ENCODE measurements at places on chromosomes 2 and 18.
A peak's percentile ranks its signal among the peaks of the same experiment; 100 is the strongest.

DNA sequence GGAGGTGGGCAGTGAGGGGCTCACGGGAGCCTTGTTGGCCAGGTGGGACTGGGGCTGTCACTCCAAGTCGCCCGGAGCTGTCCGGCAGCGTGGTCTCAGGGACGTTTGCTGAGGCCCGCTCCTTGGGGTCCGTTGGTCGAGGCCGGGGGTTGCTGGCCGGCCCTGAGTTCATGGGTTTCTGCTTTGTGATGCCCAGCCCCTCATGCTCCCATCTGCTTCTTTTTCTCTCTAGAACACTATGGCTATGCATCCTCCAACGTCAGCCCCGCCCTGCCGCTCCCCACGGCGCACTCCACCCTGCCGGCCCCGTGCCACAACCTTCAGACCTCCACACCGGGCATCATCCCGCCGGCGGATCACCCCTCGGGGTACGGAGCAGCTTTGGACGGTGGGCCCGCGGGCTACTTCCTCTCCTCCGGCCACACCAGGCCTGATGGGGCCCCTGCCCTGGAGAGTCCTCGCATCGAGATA lies 14.5 kb downstream of the NFATC1 start:
- DNase-seq, result no peak

- no peak for DNase-seq
Measured at GRCh38 chr18:73752546-73752945, 395.1 kb downstream of the FBXO15 start.

- no peak for DNase-seq
Measured at GRCh38 chr2:148978026-148978685, 60.3 kb upstream of the LYPD6B start.

GRCh38 chr2:209380293-209380692 lies 43.6 kb upstream of the MAP2 start:
- peak; percentile 43 for DNase-seq

GRCh38 chr2:144404586-144405314 lies 115.2 kb downstream of the ZEB2 start:
- no peak for DNase-seq

DNA sequence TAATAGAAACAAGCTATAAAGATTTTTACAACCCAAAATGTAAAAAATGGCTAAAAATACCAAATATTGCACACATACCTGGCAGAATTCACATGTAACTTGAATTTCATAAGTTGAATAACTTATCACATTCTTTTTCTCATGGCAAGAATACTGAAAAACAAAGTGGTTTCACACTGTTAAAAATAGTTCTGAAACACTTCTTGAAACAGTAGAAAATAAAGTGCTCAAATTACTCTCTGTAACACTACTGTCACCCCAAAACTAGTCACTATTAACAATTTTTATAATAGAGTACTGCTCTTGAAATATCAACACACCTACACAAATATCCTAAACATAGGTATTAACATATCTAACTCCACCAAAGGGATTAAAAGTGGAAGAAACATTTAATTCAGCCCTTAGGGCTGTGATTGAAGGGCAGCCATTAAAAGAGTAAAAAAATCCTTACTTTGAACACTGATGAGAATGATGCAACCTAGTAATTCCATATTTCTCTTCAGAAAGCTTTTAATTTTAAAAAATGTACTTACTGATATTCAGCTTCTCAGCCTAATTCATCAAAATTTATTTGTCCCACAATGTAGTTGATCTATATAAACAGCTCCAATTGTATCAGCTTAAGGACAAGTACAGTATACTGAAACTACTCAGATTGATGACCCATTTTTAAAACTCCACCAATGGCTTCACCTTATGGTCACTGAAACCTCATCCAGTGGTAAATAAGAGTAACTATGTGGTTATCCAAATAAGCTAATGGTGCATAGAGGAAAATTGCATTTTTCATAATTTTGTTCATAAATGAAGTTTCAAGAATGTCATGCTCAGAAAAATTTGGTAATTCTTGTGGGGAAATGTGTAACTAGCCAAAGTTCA lies 31.4 kb downstream of the ATF2 start:
- no peak for DNase-seq

DNA sequence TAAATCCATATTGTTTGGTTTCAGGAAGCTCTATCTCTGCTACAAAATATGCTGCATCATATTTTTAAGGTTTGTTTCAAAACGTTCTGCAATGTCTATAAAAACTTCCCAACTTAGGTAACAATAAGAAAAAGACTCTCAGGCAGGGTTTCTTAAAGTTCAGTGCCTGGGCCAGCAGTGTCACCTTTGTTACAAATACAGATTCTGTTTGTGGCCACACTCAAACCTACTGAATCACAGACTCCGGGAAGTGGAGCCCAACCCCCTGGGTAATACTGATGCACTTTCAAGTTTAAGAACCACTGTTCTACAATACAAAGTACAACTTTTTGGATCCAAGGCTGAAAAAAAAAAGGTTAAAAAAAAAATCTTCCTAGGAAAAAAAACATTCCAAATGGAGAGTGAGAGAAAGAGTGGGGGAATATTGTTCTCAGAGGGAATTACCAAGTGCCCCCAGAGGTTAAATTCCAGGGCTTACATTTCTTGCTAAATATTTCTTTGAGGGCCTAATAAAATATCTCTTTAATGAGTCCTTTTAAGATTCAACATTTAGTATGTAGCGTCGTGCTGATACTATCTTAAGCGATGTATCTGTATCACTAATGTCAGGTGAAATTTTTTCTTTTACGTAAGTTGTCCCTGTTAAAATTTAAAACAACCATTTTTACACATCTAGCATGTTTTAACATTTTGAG lies 476.7 kb downstream of the TXNL1 start:
- no peak for DNase-seq

DNA sequence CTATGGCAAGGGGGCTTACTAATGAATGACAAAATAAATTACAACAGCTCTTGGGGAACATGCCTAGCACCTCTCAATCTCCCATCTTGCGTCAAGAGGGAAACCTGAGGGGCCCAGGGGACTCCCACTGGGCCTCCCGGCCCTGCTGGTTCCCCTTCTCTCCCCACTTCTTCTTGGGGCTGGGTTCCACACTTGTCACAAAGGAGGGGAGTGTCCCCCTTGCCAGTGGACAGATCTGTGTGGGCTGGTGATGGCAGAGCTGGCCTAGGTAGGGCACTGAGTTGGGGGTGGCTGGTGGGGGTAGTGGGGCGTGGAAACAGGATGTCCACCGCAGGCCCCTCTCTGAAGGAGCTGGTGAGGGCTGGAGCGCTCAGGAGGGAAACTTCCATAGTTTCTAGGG lies 184.0 kb upstream of the HAAO start:
- no peak for DNase-seq

GRCh38 chr2:202014318-202014717 lies 19.3 kb upstream of the FZD7 start:
- DNase-seq, result no peak

Measured in left kidney (tissue), 8 donors.